ENCODE measurements at places on chromosomes 11 and 22. TPM values are rescaled to one million over a fixed set of nuclear protein-coding genes. Genes with fewer than 3 reads are reported as not detected.

DNA sequence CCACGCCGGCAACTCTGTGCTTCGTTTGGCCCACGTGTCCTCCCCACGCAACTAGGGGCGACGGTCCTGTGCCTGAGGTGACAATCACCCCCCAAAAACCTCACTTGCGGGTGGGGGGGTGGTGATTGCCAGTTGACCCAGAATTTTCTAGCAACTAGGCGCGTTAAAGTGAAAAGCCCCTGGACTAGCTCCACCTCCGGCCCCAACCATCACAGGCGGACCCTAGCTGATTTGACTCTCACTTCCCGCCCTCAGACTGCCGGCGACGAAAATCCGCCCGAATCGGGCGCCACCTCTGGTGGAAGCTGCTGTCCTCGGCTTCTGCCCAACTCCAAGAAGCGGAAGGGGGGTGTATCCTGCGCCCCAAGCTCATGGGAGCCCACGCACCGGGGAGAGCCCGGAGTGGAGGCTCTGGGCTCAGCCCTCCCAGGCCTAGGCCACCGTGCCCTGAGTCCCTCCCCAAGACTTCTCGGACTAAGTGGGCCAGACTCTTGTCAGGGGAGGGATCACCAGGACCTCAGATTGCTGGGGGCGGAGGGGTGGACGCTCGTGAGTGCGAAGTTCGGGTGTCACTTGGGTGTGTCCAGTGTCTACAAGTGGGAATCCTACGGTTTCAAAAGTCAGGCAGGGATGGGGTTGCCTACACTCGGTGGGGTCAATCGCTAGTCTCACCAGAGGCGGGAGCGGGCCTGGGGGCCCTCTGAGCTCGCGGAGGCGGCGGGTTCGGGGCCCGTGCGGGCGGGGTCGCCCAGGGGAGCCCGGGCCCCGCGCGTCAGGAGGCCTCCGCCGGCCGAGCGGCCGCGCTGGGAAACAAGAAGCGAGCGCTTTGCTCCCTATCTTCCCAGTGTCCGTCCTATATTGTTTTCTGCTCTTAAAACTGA is 12.3 kb downstream of the PAX6 start:
- no peak overlapping the region for H3K27ac ChIP-seq
- H3K4me1 ChIP-seq = peaks cover 15% of the 10 kb centered on the region
- H3K27me3 ChIP-seq = peaks cover 90% of the 10 kb centered on the region
- DNase-seq = peak; percentile 41
- H3K4me3 ChIP-seq = no peak overlapping the region
- H3K36me3 ChIP-seq = peaks cover 7% of the 10 kb centered on the region

The DCHS1 gene
- 0.32 TPM for total RNA-seq

DNA sequence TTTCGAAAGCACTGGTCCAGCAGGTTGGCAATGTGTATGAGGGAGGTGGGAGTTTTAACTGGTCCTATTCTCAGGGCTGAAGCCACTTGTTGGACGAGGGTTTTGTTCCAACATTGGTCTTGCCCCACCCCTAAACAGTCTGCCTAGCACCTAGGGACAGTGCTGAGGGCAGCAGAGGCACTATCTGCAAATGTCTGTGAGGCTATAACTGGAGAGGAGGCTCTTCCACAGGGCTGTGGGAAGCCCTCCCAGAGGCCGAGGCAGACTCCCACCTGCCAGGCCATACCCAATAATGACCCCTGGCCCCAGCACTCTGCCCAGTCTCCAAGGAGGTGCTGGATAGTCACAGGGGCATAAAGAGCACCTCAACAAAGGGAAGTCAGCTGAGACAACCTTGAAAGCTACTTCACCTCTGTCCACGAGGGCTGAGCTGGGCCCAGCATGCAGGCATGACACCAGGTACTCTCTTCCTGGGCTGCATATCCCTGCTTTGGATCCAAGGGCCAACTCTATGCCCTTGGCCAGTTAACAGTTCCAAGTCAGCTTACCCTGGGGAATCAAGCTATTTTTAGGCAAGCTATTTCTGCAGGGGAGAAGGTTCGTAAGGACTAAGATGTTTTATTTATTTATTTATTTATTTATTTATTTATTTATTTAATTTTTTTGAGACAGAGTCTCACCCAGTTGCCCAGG is 40.2 kb upstream of the SLC25A1 start:
- no peak for DNase-seq
- H3K4me3 ChIP-seq = no peak overlapping the region
- no peak overlapping the region for H3K27ac ChIP-seq
- H3K27me3 ChIP-seq = peaks cover 7% of the 10 kb centered on the region
- H3K36me3 ChIP-seq = no peaks in the 10 kb centered on the region
- H3K4me1 ChIP-seq = peaks cover 7% of the 10 kb centered on the region

The FSHB gene
- total RNA-seq = not detected

GRCh38 chr11:118907051-118908042 is 18.4 kb downstream of the BCL9L start:
- no peak overlapping the region for H3K27ac ChIP-seq
- H3K27me3 ChIP-seq = no peaks in the 10 kb centered on the region
- peaks cover 8% of the 10 kb centered on the region for H3K36me3 ChIP-seq

GRCh38 chr11:71342116-71342515 is 89.7 kb upstream of the SHANK2 start:
- no peaks in the 10 kb centered on the region for H3K4me1 ChIP-seq
- DNase-seq = no peak
- H3K27me3 ChIP-seq = peaks cover 2% of the 10 kb centered on the region
- H3K27ac ChIP-seq = no peak overlapping the region
- no peaks in the 10 kb centered on the region for H3K36me3 ChIP-seq

DNA sequence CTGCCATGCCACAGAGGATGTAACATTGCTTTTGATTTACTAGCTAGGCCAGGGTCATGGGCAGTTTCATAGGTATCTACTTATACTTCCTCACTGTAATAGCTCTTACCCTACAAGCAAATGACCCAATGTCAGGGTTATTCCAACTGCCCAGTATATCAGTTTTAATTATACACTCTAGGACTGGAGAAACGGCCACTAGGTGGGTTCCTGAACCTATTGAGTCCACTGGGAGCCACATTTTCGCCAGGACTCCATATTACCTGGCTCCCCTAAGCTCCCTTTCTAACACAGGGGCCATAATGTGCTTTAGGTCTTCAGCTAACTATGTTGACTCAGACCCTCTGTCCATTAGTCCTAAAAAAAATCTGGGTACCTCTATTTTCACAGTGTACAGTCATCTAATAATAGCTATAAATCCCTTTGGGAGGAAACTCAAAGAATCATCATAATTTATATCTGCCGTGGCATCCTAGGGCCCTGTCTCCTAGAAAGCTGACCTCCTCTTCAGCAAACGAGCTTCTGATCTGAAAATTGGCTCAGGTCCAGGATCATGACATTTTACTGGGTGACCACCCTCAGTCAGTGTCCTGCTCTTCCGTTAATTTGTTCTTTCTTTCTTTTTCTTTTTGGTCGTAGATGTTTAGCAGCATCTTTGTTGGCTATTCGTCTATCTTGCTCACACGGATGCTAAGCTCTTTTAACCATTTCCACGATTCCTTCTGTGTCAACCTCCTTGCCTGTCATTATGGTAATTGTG is 244.3 kb downstream of the FAM76B start:
- DNase-seq = no peak
- H3K27ac ChIP-seq = no peak overlapping the region
- H3K27me3 ChIP-seq = no peaks in the 10 kb centered on the region

The TSPAN4 gene
- 17.8 TPM for total RNA-seq

The C11orf91 gene
- not detected for total RNA-seq

- no peak overlapping the region for H3K27ac ChIP-seq
- no peak overlapping the region for H3K4me3 ChIP-seq
- no peaks in the 10 kb centered on the region for H3K4me1 ChIP-seq
- H3K36me3 ChIP-seq = peaks cover 1% of the 10 kb centered on the region
- peaks cover 31% of the 10 kb centered on the region for H3K27me3 ChIP-seq
Observed at GRCh38 chr11:13104619-13105236, 95.6 kb downstream of the RASSF10 start.

GRCh38 chr11:29914203-29914930 is 102.5 kb downstream of the KCNA4 start:
- no peaks in the 10 kb centered on the region for H3K4me1 ChIP-seq
- H3K27me3 ChIP-seq = no peaks in the 10 kb centered on the region
- no peak for DNase-seq
- H3K27ac ChIP-seq = no peak overlapping the region
- no peaks in the 10 kb centered on the region for H3K36me3 ChIP-seq

DNA sequence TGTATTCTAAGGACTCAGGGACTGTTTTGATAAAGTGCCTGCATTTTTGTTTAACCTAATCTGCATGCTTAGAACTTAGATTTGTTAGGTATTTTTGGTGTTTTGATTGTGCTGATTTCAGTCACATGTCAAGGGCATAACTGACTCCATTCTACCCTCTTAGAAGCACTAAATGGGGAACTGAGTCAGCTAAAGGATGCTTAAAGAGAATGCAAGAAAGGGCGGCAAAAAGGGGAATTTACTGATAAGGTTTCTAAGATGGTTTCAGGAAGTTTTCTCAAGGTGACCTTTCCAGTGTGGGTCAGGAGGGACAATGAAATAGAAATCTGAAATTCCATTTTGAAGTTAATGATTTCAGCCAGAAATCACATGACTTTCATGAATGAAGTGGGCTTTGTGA is 43.0 kb downstream of the MMP20 start:
- no peak overlapping the region for H3K4me3 ChIP-seq
- DNase-seq = no peak
- H3K27me3 ChIP-seq = no peaks in the 10 kb centered on the region
- peaks cover 10% of the 10 kb centered on the region for H3K36me3 ChIP-seq
- H3K4me1 ChIP-seq = peaks cover 12% of the 10 kb centered on the region

DNA sequence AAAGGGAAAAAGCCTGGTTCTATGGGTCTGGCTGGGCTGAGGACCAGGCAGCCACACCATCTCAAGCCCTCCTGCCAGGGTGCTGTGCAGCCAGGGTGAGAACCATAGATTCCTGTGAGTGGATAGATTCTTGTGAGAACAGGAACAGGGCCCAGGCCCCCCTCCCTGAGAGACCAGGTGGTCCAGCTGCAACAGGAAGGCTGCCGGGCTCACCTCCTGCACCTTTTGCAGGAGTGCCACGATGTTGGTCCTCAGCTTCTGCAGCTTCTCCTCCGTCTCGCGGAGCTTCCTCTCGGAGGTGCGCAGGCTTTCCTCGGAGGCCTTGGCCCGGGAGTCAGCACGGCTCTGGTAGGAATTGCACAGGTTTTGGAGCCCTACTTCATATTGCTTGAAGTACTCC is 40.8 kb downstream of the MORC2 start:
- H3K27ac ChIP-seq = no peak overlapping the region
- no peaks in the 10 kb centered on the region for H3K27me3 ChIP-seq
- H3K4me3 ChIP-seq = no peak overlapping the region

The POU2AF2 gene
- total RNA-seq = not detected

- H3K27ac ChIP-seq = no peak overlapping the region
- H3K27me3 ChIP-seq = peaks cover 65% of the 10 kb centered on the region
- H3K4me1 ChIP-seq = peaks cover 6% of the 10 kb centered on the region
Observed at GRCh38 chr11:22666688-22667439, 453 bp downstream of the GAS2 start.

DNA sequence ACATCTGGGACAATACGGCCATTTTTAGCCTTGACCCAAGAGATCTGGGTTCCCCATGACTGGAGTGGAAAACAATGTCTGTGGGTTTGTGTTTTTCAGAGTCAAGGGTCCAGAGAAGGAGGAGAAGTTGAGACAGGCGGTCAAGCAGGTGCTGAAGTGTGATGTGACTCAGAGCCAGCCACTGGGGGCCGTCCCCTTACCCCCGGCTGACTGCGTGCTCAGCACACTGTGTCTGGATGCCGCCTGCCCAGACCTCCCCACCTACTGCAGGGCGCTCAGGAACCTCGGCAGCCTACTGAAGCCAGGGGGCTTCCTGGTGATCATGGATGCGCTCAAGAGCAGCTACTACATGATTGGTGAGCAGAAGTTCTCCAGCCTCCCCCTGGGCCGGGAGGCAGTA is 15.7 kb downstream of the NNMT start:
- no peak for DNase-seq
- no peaks in the 10 kb centered on the region for H3K36me3 ChIP-seq
- no peak overlapping the region for H3K27ac ChIP-seq
- no peak overlapping the region for H3K4me3 ChIP-seq
- peaks cover 9% of the 10 kb centered on the region for H3K4me1 ChIP-seq
- H3K27me3 ChIP-seq = peaks cover 45% of the 10 kb centered on the region

- peaks cover 14% of the 10 kb centered on the region for H3K4me1 ChIP-seq
- H3K36me3 ChIP-seq = peaks cover 5% of the 10 kb centered on the region
- H3K27me3 ChIP-seq = peaks cover 32% of the 10 kb centered on the region
- no peak overlapping the region for H3K4me3 ChIP-seq
Observed at GRCh38 chr22:39616781-39617180, 46.2 kb downstream of the CACNA1I start.

- DNase-seq = no peak
- no peaks in the 10 kb centered on the region for H3K36me3 ChIP-seq
- H3K4me3 ChIP-seq = no peak overlapping the region
- no peaks in the 10 kb centered on the region for H3K27me3 ChIP-seq
- H3K4me1 ChIP-seq = peaks cover 27% of the 10 kb centered on the region
Observed at GRCh38 chr22:46673205-46673604, 53.0 kb downstream of the GRAMD4 start.

DNA sequence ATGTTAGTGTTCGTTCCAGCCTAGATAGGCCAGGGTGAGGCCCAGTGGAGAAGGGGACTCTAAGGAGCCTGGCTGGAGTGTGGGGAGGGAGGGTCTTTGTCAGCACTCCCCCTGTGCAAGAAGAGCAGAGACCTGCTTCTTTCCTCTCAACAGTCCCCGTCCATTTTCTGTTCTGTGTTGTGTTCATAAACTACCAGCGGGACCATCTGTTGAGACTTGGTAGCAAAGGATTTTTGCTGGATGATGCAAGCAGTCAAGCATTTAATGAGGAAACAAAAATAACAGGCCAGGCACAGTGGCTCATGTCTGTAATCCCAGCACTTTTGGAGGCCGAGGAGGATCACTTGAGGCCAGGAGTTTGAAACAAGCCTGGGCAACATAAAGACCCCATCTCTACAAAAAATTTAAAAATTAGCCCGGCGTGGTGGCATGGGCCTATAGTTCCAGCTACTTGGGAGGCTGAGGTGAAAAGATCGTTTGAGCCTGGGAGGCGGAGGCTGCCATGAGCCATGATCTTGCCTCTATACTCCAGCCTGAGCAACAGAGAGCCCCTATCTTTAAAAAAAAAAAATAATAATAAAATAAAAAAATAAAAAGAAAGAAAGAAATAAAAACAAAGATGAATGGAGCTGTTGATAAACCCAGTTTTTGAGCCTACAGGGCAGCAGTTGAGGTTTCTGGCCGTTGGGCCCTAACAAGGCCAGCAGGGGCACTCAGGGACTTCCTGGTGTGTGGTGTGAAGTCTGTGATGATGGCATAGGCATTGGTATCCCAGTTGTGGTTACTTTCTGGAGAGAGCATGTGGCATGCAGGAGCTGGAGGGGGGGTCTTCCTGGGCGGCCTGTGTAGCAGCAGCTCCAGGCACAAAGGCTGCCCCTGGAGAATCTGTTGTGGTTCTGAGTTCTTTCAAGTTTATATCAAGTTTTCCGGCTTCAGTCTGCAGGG is 1.7 kb upstream of the TXNRD2 start:
- H3K36me3 ChIP-seq = peaks cover 4% of the 10 kb centered on the region
- DNase-seq = no peak
- H3K27me3 ChIP-seq = no peaks in the 10 kb centered on the region
- H3K4me3 ChIP-seq = peak overlapping the region; percentile 96
- peaks cover 31% of the 10 kb centered on the region for H3K4me1 ChIP-seq
- peak overlapping the region; percentile 96 for H3K27ac ChIP-seq

GRCh38 chr22:25060522-25061071 is 108.1 kb downstream of the KIAA1671 start:
- peaks cover 44% of the 10 kb centered on the region for H3K4me1 ChIP-seq
- H3K36me3 ChIP-seq = no peaks in the 10 kb centered on the region
- DNase-seq = peak; percentile 69
- peak overlapping the region; percentile 23 for H3K4me3 ChIP-seq

The BAIAP2L2 gene
- total RNA-seq = 0.70 TPM
